ENCODE measurements at places on chromosomes 12 and 14.
A peak's percentile ranks its signal among the peaks of the same experiment; 100 is the strongest.

DNA sequence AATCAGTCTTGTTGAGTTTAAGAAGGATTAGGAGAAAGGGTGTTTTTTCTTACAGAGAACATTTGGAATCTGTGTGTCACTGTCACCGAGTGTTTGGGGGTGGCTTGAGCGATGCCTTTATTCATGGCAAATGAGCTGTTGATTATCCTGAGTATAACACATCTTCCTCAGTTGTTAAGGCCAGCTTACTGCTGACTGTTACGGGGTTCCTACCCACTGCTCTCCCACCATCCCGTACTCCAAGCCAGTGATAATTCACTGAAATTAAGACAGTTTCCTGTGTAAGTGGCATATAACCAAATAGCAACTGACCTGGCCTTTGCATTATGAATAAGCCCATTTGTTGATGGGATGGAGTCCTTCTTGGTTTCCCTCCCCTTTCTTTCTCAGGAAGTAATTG, 9.5 kb downstream of the ESRRB start:
- no peak for DNase-seq

DNA sequence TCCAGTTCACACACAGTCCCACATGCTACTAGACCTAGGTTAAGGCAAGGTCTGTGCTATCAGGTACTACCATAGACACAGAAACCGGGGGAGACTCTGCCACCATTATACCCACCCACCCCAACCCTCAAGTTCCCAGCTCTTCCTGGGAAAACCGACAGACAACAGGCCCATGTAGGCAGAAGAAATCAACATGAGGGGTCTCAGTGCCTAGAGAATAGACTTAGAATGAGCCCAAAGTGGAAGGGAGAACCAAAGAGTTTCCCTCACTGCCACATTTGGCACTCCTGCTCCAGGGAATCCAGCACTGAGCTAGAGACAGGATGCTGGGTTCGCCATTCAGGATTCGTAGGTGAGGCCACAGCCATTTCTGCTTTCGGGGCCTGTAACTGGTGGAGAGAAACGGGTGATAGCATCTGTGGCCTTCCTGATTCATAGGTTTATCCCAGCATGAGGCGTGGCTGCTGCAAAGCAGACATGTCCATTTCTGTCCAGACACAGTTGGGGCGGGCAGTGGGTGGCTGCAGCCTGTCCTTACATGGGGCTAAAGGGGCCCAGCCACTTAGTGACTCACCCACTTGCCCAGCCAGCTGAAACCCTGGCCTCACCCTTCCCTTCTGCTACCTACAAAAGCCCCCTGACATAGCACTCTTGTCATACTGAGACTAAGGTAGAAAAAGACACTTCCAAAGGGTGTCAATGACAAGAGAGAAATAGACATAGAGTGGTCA, 69.4 kb downstream of the IRF2BPL start:
- peak; percentile 77 for DNase-seq

- DNase-seq: no peak
These were observed 215.6 kb upstream of the USP15 start for GRCh38 chr12:62044450-62045135.

GRCh38 chr14:42378880-42379279, 772.2 kb downstream of the LRFN5 start:
- no peak for DNase-seq

DNA sequence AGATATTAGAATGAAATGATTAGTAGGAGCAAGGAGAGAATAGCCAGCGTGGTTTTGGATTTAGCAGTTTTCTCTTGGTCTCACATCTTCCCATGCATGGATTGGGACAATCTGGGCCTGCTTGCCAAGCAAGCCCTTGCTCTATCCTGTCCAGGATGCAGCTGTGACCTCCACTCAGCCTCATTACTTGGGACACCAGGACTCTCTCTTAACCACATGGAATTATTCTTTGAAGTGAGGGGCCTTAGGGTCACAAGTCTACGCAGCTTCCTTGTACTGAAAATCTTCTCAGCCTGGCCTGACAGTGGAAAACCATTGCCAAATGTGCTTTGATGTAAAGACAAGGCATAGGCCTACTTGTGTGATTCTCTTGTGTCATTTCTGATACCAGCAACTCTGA, 28.0 kb upstream of the DCN start:
- no peak for DNase-seq

GRCh38 chr14:98412431-98412830, 859.6 kb downstream of the BCL11B start:
- no peak for DNase-seq

- no peak for DNase-seq
These were observed 858.2 kb downstream of the VRK1 start for GRCh38 chr14:97655169-97655948.

GRCh38 chr12:75683220-75683619, 171.8 kb upstream of the KRR1 start:
- no peak for DNase-seq

DNA sequence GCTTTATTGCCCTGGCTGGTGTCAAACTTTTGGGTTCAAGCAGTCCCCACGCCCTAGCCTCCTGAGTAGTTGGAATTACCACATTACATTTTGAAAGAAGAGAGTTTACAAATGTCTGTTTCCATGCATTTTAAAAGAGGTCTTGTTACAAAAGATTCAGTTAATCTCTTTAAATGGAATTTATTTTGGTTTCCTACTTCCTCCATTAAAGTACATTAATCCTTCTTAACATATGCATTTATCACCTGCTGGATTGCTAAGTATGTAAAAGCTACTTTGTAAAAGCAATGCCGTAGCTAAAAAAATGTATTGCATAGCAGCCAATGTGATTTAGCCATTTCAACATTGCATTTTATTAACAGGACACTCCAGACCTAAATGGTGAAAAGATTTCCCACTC, 80.4 kb downstream of the PDE3A start:
- no peak for DNase-seq

Data from keratinocyte (primary cell).